ENCODE measurements at places on chromosomes 16 and 17. TPM values are rescaled to one million over a fixed set of nuclear protein-coding genes. Genes with fewer than 3 reads are reported as not detected.

The TBC1D3G gene
- not detected for total RNA-seq

The CREBBP gene
- 12.1 TPM for total RNA-seq

The KIF19 gene
- total RNA-seq: 0.06 TPM

The PRR35 gene
- 0.11 TPM for total RNA-seq

The MYL11 gene
- not detected for total RNA-seq

The ABCC12 gene
- 0.05 TPM for total RNA-seq

The MED1 gene
- 36.5 TPM for total RNA-seq

The GPRC5C gene
- 48.8 TPM for total RNA-seq

The TMC8 gene
- 0.18 TPM for total RNA-seq

The ADAMTS18 gene
- 0.01 TPM for total RNA-seq

The IRX6 gene
- total RNA-seq: not detected

The RHBDF1 gene
- total RNA-seq: 26.4 TPM

The KRT40 gene
- total RNA-seq: not detected

The RGS9 gene
- total RNA-seq: 8.0 TPM

The CYGB gene
- 1.4 TPM for total RNA-seq

The NTHL1 gene
- 40.8 TPM for total RNA-seq

The TMEM114 gene
- total RNA-seq: not detected

The C16orf92 gene
- total RNA-seq: not detected

The CACNG4 gene
- total RNA-seq: 15.0 TPM

The CES1 gene
- total RNA-seq: 29.2 TPM

The GAA gene
- total RNA-seq: 61.5 TPM

The METTL9 gene
- 105 TPM for total RNA-seq

The PABPN1L gene
- not detected for total RNA-seq

The CEP112 gene
- 9.1 TPM for total RNA-seq

The G6PC1 gene
- not detected for total RNA-seq

The TEKT5 gene
- 0.17 TPM for total RNA-seq

The COASY gene
- total RNA-seq: 117 TPM

The HSD11B2 gene
- total RNA-seq: 3.3 TPM

The ACD gene
- 33.8 TPM for total RNA-seq

The GALK1 gene
- 78.9 TPM for total RNA-seq

The NPIPA8 gene
- 1.1 TPM for total RNA-seq

The CCL7 gene
- total RNA-seq: 0.27 TPM

Data from A549 treated with dexamethasone at 1 μM for 4 hours (cell line).